Type B pancreatic cell (in vitro differentiated cells): ENCODE measurements at places on chromosomes 4 and X. TPM values are rescaled to one million over a fixed set of nuclear protein-coding genes. Genes with fewer than 3 reads are reported as not detected.

The GPR34 gene
- not detected in 2 replicates for total RNA-seq

The ZNF595 gene
- 7.0 and 9.3 TPM in 2 replicates for total RNA-seq

The PNMA3 gene
- 4.3 and 9.2 TPM in 2 replicates for total RNA-seq

The NHSL2 gene
- 2.2 and 11.3 TPM in 2 replicates for total RNA-seq

The OCIAD1 gene
- 132 and 148 TPM in 2 replicates for total RNA-seq

The FMR1NB gene
- not detected in 2 replicates for total RNA-seq

The RHOXF2 gene
- not detected in 2 replicates for total RNA-seq

GRCh38 chr4:73453701-73454005 lies 17.6 kb downstream of the AFP start:
- H3K4me3 ChIP-seq: no peak overlapping the region
- no peak for DNase-seq
- peaks cover 5% of the 10 kb centered on the region for H3K27me3 ChIP-seq
- H3K4me1 ChIP-seq: peaks cover 9% of the 10 kb centered on the region
- H3K36me3 ChIP-seq: no peaks in the 10 kb centered on the region

DNA sequence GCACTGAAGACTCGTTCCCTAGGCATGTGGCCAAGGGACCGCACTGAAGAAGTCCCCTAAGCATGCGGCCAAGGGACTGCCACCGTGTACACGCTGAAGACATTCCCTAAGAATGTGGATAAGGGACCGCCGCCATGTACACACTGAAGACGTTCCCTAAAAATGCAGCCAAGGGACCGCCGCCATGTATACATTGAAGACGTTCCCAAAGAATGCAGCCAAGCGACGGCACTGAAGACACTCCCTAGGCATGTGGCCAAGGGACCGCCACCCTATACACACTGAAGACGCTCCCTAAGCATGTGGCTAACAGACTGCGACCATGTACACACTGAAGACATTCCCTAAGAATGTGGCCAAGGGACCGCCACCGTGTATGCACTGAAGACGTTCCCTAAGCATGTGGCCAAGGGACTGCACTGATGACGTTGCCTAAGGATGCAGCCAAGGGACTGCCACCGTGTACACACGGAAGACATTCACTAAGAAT lies 31.5 kb downstream of the DHRSX start:
- no peak for DNase-seq
- peaks cover 9% of the 10 kb centered on the region for H3K36me3 ChIP-seq
- H3K27me3 ChIP-seq: no peaks in the 10 kb centered on the region
- no peak overlapping the region for H3K27ac ChIP-seq
- no peak overlapping the region for H3K4me3 ChIP-seq

DNA sequence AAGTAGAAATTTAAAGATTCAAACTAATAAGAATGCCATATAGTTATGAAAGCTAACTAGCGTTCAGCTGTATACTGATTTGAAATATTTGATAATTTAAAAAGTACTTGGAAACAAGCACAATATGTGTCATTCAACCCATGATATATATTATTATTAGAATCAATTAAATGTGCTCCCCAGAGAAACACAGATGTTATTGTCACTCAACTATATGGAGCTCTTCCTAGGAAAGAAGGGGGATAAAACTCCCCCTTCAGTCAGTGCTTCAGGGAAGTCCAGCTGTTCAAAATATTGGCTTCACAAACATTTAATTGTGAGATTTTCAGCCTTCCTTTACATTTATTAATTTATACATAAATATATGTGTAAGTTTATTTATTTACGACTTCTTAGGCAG lies 135.9 kb downstream of the SLC4A4 start:
- no peak overlapping the region for H3K27ac ChIP-seq
- H3K4me3 ChIP-seq: no peak overlapping the region
- peaks cover 9% of the 10 kb centered on the region for H3K36me3 ChIP-seq
- no peaks in the 10 kb centered on the region for H3K27me3 ChIP-seq
- DNase-seq: no peak

- H3K4me1 ChIP-seq: no peaks in the 10 kb centered on the region
- no peaks in the 10 kb centered on the region for H3K27me3 ChIP-seq
- H3K27ac ChIP-seq: no peak overlapping the region
- no peak for DNase-seq
- H3K4me3 ChIP-seq: no peak overlapping the region
Measured at GRCh38 chr4:84258905-84259830, 239.9 kb downstream of the NKX6-1 start.

DNA sequence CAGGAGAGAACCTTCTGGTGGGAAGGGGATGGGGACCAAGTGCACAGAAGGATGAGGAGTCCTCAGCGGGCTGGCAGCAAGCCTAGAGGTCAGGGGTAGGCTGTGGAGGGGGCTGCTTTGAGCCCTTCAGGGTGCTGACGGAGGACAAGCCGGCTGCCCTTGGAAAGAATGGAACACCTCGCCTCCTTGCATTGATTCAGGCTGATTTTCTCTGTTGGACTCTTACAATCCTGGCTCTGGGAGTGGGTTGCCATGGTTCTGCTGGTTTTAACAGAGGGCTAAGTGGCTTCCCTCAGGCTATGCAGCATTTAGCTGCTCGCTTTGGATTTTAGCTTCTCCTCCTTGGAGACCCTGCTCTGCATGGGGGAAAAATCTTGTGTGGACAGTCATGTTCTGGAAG lies 49.4 kb upstream of the CHRNA9 start:
- H3K27ac ChIP-seq: no peak overlapping the region
- peaks cover 32% of the 10 kb centered on the region for H3K4me1 ChIP-seq
- no peak for DNase-seq

DNA sequence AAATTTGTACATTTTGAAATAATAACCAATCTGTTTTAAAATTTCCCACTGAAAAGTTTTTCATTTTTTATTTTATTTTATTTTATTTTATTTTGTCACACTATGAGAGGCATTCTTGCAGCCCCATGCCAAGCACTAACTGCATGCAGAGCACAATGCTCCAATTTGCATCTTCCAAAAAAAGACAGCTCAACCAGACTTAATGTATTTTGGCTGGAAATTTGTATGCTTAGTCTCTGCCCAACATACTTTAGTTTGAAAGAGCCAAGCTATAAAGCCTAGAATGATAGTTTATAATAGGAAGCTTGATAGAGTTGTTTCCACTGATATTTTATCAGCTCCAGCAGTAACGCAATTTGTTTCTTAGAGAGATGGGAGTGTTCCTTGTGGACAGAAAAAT lies 235.5 kb downstream of the GALNTL6 start:
- H3K36me3 ChIP-seq: no peaks in the 10 kb centered on the region
- H3K27ac ChIP-seq: no peak overlapping the region
- H3K4me3 ChIP-seq: no peak overlapping the region
- H3K27me3 ChIP-seq: no peaks in the 10 kb centered on the region
- peaks cover 12% of the 10 kb centered on the region for H3K4me1 ChIP-seq

DNA sequence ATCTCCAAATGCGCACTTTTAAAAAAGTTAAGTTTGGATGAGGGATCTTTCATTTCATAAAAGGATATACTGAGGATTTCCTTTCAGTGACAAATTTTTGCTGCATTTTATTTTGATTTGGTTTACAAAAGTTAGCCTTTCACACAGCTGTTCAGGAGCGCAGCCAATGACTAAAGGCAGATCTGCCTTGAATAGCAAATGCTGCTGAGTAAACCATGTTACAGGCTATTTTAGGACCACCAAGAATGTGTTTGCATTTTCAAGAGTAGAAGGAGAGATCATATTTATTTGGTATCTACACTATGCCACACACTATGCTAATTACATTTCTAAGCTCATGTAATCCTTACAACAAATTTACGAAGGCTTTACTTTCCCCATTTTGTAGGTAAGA lies 92.1 kb downstream of the MAMLD1 start:
- H3K4me3 ChIP-seq: no peak overlapping the region
- no peaks in the 10 kb centered on the region for H3K4me1 ChIP-seq
- no peak for DNase-seq
- H3K36me3 ChIP-seq: peaks cover 5% of the 10 kb centered on the region
- H3K27ac ChIP-seq: no peak overlapping the region

DNA sequence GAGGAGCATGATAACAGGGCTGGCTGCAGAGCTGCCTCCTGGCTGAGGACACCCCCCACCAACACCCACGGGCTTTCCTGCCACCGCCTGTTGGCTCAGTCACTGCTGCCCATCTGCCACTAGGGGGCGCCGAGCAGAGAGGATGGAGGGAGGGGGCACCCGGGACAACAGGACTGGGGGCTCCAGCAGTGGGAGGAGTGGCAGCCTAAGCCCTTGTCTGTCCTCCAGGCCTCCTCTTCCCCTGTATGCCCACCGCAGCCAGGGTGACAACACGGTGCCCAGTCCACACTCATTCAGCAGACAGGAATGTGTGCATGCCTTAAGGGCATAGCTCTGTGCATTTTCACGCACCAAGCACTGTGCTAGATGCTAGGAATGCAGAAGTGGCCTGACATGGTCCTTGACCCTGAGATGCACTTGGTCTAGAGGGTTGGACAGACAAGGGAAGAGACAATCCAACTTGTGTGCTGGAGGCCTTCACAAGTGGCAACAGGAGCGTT lies 149.9 kb downstream of the AMMECR1 start:
- no peaks in the 10 kb centered on the region for H3K4me1 ChIP-seq
- no peak for DNase-seq
- no peaks in the 10 kb centered on the region for H3K27me3 ChIP-seq
- peaks cover 21% of the 10 kb centered on the region for H3K36me3 ChIP-seq
- H3K4me3 ChIP-seq: no peak overlapping the region
- no peak overlapping the region for H3K27ac ChIP-seq

DNA sequence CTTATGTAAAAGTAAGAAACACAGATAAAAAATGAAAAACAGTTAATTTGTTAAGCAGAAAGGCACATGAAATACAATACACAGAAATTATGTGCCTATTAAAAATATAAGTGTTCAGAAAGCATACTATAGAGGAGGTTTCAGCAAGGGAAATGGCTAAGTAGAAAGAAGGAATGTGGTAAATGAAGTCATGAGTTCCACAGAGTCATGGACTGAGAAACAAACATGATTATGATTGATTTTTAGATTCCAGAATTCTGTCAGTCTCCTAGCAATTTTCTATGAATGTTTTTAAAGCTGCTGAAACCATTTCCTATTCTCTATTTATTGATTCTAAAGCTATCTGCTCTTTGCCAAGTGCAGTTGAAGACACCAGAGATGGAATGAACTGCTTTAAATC lies 1398.4 kb downstream of the ARAP2 start:
- no peak overlapping the region for H3K4me3 ChIP-seq

DNA sequence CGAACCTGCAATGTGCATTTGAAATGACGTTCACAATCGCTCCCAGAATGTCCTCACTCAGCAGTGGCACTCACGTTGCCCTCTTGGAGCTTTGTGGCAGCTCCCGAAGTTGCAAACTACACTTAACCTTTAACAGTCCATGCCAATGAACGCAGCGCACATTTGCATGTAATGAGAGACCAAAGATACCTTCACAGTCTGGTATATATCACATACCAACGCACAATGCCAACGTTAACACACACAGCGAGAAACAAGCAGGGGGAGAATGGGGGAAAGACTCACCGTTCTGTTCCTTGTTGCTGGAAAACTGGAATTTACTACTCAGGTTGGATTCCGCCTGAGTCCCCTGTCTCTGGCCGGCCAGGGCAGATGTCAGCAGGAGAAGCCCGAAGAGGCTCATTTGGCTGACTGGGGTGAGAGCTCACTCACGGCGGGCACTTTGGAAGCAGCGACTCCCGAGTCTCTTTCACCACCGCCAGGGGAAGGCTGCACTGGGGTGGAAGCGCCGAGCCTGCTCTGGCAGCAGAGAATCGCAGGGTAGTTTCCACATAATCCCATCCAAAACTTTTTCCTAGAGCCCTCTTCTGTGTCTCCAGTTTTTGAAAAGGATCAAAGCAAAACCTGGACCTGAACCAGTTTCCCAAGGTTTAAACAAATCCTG lies 966 bp downstream of the PDGFC start:
- peaks cover 35% of the 10 kb centered on the region for H3K4me1 ChIP-seq
- H3K27ac ChIP-seq: peak overlapping the region; percentile 82
- H3K4me3 ChIP-seq: peak overlapping the region; percentile 97
- H3K36me3 ChIP-seq: no peaks in the 10 kb centered on the region
- DNase-seq: peak; percentile 74

DNA sequence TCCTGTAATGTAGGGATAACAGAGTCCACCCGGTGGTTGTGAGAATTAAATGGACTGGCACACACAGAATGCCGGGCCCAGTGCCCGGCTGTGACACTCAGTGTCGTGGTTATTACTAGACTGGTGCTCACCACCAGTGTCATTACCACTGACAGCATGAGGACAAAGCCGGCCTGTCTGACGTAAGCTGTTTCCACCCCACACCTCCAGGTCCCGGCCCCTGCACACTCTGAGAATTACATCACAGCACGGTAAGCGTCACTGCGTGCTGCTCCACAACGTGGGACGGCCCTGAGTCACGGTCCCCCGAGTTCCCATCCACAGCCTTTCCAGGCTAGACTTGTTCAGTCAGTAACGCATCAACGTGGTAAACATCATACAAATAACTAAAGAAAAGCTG lies 22.9 kb downstream of the FAT1 start:
- H3K4me1 ChIP-seq: peaks cover 40% of the 10 kb centered on the region
- no peaks in the 10 kb centered on the region for H3K27me3 ChIP-seq
- peak overlapping the region; percentile 58 for H3K4me3 ChIP-seq
- H3K36me3 ChIP-seq: peaks cover 75% of the 10 kb centered on the region
- DNase-seq: no peak

DNA sequence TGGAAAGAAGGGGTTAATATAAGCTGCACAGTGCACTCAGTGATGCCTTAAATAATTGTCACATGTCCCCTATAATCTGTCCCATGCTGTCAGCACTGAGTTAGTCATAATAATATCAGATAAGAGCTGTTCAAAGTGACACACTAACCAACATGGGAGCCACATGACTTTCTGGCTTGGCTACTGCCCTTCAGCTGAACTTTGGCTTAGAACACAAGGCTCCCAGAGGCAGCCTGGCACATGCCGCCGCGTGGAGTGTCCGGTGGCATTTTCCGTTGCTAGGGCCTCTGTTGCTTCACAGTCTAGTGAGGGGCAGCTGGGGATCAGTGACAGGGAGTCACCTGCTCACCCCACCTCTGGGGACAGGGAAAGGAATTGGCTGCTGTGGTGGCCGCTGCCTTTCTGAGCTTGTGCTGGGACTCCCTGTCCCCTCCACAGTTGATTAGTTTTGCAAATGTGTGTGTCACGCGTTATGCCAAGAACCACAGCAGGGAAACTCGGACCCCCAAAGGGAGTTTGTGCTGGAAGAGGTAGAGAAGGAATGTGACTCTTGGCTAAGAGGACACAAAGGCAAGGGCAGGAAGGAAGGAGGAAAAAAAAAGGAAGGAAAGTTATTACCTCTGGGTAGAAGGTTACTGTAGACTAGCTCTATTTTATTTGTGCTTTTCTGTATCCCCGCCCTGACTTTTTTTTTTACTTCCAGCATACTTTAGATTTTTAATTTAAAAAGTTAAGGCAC lies 41.1 kb upstream of the PPARGC1A start:
- H3K27ac ChIP-seq: peak overlapping the region; percentile 83
- H3K4me3 ChIP-seq: peak overlapping the region; percentile 28
- DNase-seq: no peak
- peaks cover 3% of the 10 kb centered on the region for H3K36me3 ChIP-seq

DNA sequence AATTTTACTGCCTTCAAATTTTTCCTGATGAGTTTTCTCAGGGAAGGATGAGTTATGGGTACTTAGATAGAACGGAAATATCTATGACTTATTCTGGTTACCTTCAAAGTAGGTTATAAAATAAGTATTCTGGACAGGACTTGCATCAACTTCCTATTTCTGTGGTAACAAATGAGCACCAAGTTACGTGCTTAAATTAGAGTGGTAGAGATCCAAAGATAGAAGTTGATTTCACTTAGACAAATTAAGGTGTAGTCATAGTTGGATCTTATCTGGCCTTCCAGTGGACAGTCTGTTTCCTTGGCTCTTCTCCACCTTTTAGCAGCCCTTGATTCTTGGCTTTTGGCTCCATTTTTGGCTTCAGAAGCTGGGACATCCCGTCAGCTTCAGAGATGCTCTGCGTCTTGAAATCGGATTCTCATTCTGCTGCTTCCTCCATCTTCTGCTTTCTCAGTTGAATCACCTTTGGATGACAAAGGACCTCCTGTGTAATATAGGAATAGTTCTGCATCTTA lies 109.9 kb downstream of the ZNF518B start:
- H3K27me3 ChIP-seq: peaks cover 46% of the 10 kb centered on the region
- H3K4me3 ChIP-seq: no peak overlapping the region
- no peaks in the 10 kb centered on the region for H3K4me1 ChIP-seq
- no peaks in the 10 kb centered on the region for H3K36me3 ChIP-seq
